ENCODE measurements at places on chromosomes 2 and 18.

DNA sequence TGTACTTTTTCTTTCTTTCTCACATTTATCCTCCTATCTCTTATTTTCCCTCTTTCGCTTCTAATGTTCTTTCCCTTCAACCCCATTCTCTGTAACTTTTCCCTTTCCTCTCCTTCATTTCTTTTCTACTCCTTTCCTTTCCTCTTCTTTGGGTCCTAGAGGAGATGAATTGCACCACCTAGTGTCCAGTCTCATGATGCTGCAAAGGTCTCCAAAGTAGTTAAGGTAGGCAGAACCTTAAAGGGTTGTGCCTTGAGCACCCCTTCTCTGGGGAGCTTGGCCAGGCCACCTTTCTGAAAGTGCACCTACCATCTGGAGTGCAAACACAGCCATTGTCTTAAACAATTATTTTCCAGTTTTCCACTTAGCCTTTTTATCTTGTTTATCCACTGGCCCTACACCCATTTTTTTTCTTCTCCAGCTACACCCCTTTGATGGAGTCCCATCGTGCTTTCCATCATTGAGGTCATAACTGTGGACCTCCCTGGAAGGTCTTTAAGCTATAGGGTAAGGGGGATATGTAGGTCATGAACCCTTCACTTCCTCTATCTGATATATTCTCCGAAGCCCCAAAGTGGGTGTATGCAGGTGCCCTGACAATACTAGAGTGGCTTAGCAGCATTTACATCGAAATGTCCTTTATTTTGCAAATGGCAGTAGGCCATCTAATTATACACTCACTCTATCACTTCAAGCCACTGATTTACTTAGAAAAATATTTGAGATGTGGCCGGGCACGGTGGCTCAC, 155.9 kb downstream of the ESCO1 start:
- DNase-seq, result no peak

DNA sequence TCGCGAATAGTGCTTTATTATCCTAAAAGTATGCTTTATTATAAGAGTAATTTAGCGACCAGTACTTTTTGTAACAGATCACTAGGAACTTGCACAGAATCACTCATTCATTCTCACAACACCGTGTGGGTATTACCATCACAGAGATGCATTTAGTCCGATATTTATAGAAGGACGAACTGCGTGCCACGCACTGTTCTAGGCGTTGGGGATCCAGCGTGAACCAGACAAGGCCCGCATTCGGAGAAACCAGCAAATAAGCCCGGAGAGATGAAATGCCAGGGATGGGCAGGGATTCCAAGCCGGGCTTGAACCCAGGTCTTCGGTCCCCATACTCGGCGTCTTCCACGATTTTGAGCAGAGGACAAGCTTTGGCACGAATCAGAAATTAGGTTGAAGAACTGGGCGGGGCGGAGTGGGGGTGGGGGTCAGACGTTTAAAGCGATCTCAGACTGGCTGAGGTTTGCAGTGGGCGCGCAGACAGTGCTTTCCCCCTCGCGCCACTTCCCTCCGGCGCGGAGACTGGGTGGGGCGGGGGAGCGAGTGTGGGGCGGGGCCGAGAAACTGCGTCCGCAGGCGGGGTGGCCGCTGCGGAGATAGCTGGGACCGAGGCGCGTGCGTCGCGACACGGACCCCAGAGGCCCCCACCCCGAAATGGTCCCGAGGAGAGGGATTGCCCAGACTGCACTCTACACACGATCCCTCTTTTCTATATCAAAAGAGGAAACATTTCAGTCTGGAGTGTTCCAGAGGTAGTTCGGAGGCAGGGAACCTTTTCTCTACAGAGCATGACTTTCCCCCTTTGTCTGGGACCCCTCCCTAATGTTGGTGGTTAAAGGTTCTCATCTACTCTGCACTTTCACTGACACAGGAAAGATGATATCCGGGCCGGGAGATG, 1.1 kb upstream of the CXCR4 start:
- peak; percentile 94 for DNase-seq

DNA sequence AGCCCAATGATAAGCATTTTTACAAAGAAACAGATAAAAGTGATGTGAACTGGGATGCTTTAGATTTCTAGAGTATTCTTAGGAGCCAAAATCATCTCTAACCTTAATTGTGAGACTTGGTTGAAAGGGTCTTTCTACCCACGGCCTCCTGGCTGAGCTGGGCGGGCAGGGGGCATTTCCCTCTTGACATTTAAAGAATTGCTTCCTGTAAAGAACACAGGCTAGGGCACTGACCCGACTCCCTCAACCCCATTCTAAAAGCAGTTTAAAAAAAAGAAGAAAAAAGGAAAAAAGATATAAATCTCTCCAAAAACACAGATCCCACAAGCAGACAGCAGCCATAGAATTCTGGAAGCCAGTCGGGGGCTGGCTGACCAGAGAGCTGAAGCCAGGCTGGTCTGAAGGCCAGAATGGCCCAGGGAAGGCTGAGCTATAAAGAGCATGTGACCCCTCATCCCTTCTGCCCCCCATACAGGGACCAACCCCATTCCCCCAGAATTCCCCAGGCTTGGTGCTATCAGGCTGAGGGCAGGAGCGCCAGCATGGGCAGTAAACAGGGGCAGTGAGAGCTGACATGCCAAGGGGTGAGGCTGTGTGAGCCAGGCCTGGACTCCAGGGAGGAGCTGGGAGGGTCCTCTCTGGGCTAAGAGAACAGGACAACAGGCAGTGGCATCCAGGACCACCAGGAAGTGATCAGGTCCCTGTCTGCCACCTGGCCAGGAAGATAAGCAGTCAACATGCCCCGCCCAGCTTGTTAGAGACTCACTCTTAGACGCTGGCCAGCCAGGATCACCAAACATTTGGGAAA, 188.5 kb downstream of the HDAC4 start:
- DNase-seq, result no peak

DNA sequence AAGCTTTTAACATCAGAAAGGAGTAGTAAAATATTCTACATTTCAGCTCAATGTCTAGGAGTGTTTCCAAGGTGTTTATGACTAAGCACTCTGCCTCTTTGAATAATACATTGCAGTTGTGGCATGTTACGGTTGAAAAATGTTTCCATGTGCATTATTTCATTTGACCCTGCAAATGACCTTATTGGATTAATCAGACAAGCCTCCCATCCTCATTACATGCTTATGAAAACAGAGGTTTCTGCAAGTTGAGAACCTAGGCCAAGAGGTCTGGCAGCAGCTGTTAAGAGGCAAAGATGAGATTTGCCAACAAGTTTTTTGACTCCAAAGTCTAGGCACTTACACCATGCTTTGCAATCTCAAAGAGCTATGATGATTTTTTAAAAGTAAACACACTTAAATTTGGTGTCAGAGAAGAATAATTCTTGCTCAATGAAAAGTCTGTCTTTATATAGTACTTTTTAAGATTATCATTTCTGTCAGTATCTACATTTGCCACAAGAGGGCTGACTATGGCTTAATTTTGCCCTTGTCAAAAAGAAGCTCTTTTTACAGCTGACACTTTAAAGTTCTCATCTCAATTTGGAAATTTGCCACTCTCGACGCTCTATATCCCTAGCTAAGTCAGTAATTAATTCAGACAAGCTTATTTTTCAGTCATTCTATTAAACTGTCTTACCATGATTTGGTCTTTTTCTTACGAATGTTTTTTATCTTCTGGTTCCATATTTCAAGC, 260.6 kb downstream of the PAX3 start:
- no peak for DNase-seq

GRCh38 chr2:222492683-222493082, 68.3 kb downstream of the SGPP2 start:
- no peak for DNase-seq

GRCh38 chr2:197306696-197307040, 3.9 kb downstream of the ANKRD44 start:
- no peak for DNase-seq

DNA sequence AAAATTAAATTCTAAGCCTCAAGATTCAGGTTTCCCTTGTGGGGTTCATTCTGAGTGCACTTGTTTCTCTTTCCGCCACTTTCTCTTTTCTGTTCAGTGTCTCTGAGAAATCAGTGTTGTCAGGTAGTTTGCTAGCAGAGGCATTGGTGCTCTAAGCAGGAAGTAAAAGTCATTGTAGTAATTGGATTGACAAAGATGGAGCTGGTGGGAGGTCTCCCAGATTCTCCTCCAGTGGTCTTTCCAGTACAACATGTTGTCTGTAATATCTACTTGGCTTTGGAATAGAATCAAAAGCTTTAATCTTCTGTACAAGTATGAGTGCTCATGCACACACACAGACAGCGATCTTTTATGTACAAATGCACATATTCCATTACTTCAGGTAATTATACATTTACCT, 135.6 kb downstream of the KLHL14 start:
- no peak for DNase-seq

DNA sequence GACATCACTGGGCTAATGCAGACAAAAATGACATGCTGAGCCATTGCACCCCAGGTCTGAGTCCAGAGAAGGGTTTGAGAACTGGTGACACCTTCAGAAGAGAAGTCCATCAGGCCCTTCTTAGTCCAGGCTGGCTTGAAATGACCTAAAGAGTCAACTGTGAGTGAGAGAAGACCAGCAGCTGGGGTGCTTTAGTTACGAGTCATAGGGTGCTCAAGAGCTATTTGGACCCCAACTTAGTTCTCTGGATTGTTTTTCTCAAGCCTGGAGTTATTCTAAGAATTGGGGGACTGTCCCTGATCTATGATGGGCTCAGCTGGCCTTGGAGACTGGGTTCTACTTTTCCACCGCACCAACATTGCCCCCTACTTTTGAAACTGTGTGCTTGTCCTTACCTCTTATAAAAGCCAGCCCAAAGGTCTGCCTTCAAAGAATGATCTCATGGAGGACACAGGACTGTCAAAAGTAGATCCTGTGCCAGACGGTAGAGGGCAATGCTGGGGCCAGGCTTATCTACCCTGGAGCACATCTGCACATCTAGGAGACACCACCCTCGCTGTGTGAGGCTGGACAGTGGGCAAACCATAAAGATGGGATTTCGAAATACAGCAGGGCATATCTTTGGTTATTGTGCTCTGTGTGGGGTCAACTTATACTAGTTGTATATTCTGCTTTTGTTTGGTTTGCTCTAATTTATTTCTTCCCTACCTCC, 333.0 kb upstream of the SLC14A2 start:
- no peak for DNase-seq

DNA sequence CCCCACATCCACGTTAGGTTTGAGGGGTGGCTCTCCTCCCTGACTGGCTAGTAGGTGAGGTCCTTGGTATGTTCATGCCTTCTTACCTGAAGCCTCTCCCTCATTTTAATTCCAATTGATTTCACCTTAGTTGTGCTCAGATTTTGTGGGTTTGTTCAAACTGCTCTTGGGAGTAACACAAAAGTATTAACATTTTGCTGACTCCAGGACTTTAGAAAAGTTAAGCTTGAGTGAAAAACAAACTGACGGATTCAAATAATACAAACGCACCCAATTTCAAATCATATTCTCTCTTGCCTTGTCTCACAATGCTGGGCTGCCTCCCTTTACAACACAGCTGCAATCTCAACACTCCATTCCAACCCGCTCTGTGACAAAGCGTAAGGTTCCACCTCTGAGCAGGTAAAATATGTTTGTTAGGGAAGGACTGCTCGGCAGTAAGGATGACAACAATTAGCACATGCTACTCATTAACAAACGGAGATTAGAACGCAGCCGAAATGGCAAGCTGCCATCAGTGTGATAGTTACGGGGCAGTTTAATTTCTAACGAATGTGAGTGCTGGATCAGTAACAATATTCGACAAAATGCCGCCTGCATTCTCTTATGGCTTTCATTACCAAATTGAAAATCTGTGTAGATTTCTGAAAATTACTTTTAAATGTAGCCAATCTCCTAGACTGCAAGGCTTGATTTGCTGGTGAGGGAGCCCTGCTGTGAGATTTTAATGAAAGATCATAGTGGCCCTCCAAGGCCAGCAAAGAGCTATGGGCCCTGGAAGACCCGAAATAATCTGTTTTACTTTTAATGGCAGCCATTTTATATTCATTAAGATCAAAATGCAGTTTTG, 730.6 kb upstream of the FANCL start:
- DNase-seq, result no peak
